ENCODE measurements at places on chromosomes 3 and 15.

- no peak for DNase-seq
Measured at GRCh38 chr15:29938361-29939335, 116.4 kb upstream of the TJP1 start.

DNA sequence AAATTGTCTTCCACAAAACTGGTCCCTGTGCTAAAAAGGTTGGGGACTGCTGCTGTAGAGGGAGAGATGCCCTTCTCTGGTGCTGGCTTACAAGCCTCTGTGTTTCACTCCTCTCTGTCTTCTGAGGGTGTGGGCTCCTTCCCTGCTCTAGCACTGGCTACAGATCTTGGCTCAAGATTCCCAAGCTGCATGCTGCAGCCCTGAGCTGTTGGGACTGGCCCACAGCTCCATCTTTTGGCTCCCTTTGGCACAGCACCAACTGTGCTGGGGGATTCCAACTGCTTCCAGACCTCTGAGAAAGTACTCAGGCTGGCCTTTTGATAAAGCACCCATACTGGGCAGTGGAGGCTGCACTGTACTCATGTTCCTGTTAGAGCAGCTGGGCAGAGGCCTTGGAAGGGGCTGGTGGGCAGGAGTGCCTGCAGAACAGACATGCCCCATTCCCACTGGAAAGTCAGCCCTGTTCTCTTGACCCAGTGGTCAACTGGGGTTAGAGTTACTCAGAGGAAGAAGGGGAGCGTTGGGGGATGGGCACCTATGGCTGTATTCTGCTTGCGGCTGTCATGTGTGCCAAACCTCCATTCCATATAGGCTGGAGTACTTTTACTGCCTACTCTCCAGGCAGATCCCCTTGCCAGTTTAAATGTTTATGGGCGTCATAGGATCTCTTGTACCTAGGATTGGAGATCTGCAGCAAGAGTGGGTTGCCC lies 55.7 kb downstream of the GALK2 start:
- no peak for DNase-seq

- no peak for DNase-seq
Measured at GRCh38 chr15:80742081-80742480, 37.1 kb upstream of the CEMIP start.

- no peak for DNase-seq
Measured at GRCh38 chr15:42185801-42186200, 22.3 kb downstream of the VPS39 start.

- DNase-seq: no peak
Measured at GRCh38 chr3:38118421-38119247, 18.3 kb downstream of the ACAA1 start.

- DNase-seq: no peak
Measured at GRCh38 chr3:189165092-189165612, 6.6 kb upstream of the TPRG1 start.

- peak; percentile 75 for DNase-seq
Measured at GRCh38 chr15:52464478-52464877, 64.2 kb downstream of the MYO5A start.

- no peak for DNase-seq
Measured at GRCh38 chr3:106345353-106346027, 476.7 kb upstream of the CBLB start.

DNA sequence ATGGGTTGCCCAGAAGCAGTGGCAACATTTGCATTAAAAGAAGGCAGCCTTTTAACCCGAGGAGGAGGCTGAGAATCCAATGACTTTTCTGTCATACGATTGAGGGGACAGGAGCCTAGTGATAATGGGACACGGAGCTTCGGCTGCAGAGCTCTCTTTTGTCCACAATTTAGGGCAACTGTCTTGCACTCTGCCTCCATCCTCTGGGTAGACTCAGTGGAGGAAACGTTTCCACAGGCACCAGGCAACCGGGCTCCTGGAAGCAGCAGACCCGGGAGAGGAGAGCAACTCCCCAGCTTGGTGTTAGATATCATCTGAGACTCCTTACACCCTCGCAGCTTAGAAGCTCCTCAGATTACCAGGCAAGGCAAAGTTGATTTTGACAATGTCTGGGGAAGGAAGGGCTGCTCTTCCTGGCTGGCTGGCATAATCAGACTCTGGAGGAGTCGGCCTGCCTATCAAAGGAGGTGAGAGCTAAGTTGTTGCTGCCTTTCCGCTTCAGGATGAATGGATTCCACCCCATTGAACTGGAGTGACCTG lies 43.5 kb upstream of the RNU6-1 start:
- DNase-seq: no peak

- no peak for DNase-seq
Measured at GRCh38 chr3:54079314-54079713, 43.0 kb upstream of the CACNA2D3 start.

- DNase-seq: no peak
Measured at GRCh38 chr3:14570089-14570488, 29.9 kb upstream of the GRIP2 start.

DNA sequence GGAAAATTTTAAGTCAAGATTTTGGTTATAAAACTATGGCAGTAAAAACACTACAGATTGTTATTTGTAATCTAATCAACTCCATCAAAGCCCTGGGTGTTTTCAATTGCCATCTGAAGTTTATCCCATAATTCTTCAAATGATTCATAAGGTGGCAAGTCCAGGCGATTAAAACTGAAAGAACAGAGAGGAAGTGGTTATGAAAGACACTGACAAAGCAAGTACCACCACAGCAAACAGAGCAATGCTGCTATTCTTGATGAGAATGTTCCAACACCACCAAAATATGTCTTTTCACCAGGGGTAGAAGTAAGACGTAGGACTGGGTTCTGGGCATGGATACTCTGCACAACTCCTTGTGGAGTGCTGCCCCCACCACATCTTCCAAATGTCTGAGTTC lies 86.9 kb upstream of the PRTG start:
- DNase-seq: peak; percentile 81

- no peak for DNase-seq
Measured at GRCh38 chr3:185062191-185062590, 90.7 kb downstream of the C3orf70 start.

- no peak for DNase-seq
Measured at GRCh38 chr15:58503139-58504027, 71.6 kb downstream of the LIPC start.

DNA sequence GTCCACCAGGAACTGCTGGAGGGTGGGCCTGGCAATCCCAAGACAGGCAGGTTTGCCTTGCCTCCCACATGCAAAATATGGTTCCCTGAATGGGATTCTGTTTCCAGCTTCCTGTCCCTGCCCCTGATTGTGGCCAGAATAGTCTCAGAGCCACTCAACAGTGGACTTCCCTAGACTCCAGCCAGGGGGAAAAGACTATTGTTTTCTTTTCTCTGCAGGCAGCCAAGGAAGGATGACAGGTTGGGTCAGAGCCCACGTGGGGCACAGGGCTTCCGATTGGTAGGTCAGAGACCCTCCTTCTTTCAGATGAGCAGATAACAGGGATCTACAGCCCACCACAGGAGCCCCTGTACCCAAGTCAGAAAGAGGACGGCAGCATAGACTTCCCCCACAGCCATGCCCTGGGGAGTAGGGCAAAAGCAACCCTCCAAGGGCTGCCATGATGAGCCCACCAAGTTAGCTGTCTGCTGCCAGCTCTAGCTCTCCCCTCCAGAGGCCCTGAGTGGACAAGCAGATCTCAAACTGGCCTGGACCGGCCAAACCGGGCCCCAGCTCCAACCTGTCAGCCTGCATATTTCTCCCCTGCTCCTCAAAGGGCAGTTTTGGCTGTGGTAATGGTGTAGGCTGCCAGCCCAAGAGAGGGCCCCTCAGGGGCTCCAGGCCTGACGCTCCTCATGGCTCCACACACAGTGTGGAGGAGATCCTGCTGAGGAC lies 6.4 kb downstream of the TLR9 start:
- DNase-seq: no peak

- no peak for DNase-seq
Measured at GRCh38 chr3:150936693-150937092, 31.5 kb upstream of the MINDY4B start.

DNA sequence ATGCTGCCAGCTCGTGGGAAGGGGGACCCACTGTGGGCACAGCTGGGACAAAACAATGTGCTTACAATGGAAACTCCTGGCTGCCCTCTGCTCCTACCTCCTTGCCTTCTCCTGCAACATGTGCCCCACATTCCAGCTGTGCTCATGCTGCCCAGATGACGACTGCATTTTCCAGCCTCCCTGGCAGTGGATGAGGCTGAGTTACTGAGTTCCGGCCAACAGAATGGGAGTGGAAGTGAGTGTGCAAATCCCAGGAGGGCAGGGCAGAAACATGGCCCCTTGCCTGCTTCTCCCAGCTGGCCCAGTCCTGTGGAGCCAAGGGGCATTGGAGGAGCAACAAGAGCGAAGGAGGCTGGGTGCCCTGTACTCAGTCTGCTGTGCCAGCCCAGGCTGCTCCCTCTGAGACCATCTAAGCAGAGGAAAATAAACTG lies 17.1 kb downstream of the KLF15 start:
- no peak for DNase-seq

DNA sequence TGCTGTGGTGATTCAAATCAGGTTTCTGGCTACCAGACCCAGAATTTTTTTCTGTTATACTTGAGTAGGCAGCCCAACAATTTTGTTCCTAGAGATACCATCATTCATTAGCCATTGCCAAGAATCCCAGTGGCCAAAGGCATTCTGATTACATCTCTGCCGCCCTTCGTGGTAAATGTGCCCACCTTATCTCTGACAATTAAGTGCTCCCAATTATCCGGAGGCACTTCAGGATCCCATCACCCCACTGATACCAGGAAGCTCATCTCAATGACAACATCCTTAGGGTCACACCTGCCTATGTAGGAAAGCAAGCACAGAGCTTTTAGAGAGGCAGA lies 43.2 kb upstream of the RPL35A start:
- DNase-seq: no peak

- DNase-seq: no peak
Measured at GRCh38 chr15:35136321-35137189, 51.5 kb upstream of the NANOGP8 start.

GRCh38 chr3:14113965-14114635 lies 10.6 kb downstream of the CHCHD4 start:
- DNase-seq: no peak

- no peak for DNase-seq
Measured at GRCh38 chr3:12629560-12629959, 34.4 kb downstream of the RAF1 start.

DNA sequence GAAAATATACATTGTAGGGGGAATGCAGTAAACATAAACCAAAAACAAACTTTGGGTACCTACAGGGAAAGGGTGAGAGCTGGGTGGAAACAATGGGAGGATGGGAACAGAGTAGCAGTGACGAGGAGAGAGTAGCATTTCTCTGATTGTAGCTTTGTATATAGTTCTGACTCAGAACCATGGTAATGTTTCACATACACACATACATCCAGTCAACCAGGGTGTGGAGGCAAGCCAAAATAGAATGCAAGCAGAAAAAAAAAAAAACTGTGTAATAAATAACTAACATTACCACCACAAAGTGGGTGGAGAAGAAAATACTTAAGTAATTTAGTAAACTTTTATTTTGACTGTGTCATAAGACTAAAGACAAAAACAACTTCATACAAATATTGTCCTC lies 27.2 kb downstream of the BCL2A1 start:
- peak; percentile 31 for DNase-seq

DNA sequence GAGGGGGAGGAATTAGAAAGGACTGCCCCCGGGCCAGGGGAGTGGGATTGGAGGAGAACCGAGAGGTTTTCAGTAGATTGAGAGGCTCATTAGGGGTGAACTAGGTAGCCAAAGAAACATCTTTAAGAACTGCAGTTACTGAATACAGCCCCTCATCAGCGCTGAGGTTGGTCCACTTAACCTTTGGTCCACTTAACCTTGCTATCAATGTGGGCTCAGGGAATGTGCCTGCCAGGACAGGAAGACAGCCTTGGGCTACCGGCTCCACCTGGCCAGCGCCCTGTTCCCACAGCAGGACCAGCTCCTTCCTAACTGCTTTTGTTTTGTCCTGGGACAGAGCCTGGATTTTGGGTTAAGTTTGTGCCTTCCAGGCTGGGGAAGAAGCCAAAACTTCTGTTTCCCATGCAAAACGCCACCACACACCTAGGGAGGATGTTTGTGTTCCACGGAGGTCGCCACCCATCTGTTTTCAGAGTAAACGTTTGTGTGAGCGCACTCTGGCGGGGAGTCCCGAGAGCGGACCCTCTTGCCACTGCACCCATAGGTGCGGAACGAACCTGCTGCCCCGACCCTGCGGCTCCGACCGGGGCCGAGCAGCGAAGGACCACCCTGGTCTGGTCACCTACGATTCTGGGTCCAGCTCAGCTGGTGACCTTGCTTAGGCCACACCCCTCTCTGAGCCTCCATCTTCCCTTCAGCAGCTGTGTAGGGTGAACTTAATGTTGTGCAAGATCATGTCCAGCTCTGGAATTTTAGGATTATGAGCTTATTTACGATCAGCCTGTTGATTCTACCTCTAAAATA lies 107.4 kb downstream of the VGLL4 start:
- no peak for DNase-seq

DNA sequence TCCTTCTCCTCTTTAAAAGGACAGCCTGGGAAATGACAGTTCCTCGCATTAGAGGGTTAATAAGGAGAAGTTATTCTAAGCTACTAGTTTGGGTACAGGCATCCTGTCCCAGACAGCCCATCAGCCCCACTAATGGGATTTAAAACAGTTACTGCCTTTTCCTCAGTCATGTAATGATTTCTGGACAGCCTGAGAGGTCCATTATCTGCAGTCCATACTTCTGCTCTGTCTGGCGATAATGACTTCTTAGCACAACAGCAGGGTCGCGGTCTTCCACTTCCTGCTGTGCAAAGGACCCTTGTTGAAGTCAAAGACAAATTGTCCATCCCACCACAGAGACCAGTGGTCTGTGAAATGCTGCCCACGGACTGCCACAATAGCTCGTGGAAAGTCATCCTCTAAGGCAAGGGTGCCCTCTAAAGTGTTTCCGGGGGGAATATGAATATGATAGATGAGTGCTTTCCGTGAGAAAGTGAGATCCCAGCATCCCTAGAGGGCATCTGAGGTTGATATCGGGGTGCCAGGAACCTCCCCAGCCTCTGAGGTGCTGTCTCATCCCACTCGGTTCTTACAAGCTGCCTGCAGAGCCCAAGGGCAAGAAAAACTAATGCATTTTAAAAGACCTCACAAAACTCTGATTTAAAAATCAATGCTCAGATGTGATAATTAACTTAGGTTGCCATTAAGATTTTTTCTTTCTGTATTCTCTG lies 100.7 kb downstream of the SHOX2 start:
- DNase-seq: no peak

- DNase-seq: peak; percentile 8
Measured at GRCh38 chr3:150830094-150830681, 67.2 kb upstream of the SIAH2 start.

GRCh38 chr15:91609966-91610365 lies 243.5 kb upstream of the SLCO3A1 start:
- DNase-seq: no peak

- peak; percentile 3 for DNase-seq
Measured at GRCh38 chr3:64685800-64686445, 1.9 kb downstream of the ADAMTS9 start.

DNA sequence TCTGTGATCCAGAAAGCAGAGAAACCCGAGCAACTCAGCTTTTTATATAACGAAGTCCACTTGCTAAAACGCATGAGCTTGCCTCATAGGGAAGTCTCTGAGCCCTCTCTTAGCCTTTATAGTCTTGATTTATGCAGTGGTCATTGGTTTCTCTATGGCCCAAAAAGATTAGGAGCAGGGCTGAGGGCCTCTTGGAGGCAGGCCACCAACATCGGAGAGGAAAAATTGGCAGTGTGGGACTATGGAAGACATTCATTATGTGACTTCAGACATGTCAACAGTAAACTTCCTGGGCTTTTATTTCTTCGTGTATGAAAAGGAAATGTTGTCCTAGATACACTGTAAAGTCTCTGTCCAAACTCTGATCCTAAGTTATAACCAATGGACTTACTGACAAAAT lies 13.5 kb downstream of the RAB8B start:
- no peak for DNase-seq

- no peak for DNase-seq
Measured at GRCh38 chr3:158671821-158672214, 630 bp downstream of the LXN start.
